ENCODE measurements at places on chromosomes 7 and 10.
A peak's percentile ranks its signal among the peaks of the same experiment; 100 is the strongest.

- DNase-seq = no peak
These were observed 842 bp downstream of the SEMA3A start for GRCh38 chr7:84193747-84194146.

- DNase-seq = no peak
These were observed 10.6 kb upstream of the GPR37 start for GRCh38 chr7:124776153-124776552.

- no peak for DNase-seq
These were observed 41.1 kb upstream of the FAM133B start for GRCh38 chr7:92631067-92631849.

GRCh38 chr10:48577158-48577557 lies 27.7 kb downstream of the ARHGAP22 start:
- no peak for DNase-seq

- peak; percentile 18 for DNase-seq
These were observed 201.6 kb downstream of the MBL2 start for GRCh38 chr10:52571018-52571417.

GRCh38 chr7:36227223-36227622 lies 74.2 kb downstream of the EEPD1 start:
- DNase-seq = peak; percentile 94

DNA sequence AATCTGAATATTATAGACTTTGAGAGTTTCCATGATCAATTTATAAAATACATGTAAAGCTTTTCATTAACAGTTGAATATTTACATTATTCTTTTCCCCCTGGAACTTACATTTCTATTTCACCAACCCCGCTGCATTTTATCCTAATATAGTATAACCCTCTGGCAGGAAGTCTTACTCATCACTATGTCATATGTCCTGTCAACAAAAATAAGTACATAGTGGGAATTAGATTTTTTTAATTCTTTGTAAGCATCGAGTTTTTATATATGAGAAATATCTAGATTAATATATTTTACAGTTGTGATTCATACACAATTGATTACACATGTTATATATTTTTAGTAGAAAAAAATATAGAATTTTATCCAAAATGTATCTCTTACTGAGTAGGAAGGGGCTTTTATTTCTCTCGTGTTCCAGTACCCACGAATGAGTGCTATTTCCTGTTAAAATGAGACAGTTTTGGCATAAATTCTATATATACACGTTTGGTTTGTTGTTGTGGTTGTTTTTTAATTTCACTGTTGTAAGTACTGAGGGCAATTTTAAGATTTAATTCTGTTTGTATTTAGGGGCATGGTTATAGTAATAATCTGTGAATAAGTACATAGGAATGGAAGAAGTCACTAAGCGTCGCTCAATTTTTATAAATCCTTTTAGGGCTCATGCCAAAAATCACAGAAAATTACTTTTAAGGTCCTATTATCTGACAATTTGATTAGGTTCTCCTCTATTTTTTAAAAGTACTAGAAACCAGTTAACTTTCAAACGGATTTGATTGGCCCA lies 87.1 kb downstream of the HECW1 start:
- DNase-seq = peak; percentile 78

DNA sequence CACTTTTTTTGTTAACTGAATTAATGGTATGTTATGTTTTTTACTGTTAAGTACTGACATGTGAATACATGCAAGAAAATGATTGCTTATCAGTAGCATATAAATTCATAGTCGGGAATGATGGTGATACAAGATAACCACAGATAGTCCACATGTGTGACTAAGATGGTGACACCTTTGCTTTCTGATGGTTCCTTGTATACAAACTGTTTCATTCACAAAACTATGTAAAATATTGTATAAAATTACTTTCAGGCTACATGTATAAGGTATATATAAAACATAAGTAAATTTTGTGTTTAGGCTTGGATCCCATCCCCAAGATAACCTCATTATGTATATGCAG lies 10.0 kb downstream of the CISD1 start:
- DNase-seq = no peak

DNA sequence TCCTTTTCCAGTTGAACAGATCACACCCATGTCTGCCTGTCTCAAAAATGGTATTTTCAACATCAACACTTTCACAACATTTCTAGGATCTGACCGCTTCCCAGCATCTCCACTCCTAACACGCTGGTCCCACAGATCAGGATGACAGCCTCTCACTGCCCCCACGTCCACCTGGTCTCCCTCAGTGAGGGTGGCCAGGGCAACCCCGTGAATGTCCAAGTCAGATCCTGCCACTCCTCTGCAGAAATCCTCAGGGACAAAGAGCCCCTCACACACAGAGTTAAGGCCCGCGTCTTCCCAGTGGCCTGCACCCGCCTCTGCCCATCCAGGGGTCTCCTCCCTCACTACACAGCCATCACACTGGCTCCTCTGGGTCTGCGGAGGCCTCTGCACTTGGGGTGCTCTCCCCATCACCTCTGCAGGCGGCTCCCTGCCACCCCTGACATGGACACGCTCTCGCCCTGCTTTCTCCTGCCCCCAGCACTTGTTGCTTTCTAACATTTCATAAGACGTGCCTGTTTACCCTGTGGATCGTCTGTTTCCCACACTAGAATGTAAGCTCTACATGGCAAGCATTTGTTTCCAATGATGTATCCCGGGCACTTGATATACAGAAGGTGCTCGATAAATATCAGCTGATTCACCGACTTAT lies 20.0 kb downstream of the GNA12 start:
- no peak for DNase-seq

DNA sequence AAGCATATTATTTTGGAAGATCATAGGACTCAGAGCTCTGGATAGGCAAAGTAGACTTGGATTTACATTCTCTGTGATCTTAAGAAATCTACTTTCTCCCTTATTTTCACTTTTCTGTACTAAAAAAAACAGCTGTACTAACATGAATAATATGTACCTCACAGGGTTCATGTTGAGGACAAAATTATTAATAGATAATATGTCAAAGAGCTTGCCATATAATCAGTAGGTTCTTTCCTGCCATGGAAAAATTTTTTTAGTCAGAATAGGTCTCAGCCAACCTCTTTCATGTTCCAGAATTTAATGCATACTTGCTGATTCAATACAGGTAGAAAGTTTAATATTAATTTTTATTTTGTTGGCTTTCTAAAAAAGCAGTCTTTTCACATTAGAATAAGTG lies 780.3 kb upstream of the C7orf33 start:
- no peak for DNase-seq

DNA sequence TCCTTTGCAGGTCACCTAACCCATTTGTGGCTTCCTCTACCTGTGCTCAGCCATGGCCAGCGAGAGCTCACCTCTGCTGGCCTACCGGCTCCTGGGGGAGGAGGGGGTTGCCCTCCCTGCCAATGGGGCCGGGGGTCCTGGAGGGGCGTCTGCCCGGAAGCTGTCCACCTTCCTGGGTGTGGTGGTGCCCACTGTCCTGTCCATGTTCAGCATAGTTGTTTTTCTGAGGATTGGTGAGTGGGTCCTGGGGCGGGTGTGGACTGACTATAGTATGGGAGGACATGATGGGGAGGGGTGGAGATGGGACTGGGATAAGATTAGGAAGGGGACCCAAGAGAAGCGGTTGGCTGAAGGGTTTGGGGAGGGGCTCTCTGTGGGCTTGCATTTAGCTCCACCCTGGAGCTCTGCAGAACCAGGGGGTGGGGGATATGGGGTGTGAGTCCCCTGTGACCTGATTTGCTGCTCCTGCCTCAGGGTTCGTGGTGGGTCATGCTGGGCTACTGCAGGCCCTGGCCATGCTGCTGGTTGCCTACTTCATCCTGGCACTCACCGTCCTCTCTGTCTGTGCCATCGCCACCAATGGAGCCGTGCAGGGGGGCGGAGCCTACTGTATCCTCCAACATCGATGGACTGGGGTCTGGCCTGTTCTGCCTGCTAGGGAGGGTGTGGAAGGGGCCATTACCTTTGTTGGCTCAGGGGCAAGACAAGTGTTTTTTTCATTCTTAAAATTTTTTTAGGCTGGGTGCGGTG lies 1.8 kb downstream of the SLC12A9 start:
- DNase-seq = no peak

GRCh38 chr10:85781404-85781803 lies 585.2 kb downstream of the GRID1 start:
- no peak for DNase-seq

DNA sequence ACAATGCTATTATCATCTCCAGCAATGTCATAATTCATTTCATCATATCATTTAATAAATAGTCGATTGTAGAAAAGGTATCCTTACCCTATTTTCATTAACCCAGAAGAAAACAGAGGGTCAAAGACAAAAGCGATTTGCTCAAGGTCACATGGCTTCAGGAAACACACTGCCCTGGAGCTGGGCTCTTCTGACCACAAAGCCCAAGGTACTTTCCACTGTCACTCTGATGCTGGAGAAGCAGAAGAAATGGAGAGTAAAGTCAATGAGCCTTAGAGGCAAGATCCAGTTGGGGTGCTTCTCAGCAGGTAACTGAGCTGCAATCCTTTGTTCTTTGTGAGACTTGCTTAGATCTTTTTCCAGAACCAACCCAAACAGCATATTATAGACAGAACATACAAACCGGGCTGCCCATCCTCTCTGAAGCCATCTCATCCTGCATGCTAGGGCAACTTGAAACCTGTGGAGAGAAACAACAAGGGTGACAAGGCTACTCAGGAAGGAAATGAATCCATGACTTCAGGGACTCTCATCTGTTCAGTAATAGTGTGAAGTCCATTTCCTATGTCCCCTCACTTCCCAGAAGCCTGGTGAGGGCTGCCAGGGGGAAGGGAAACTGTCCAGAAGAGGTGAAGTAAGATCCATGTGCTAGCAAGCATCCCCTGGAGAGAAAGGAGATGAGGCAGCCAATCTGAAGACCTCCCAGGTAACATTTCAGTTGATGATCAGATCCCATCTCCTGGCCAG lies 148.6 kb upstream of the SVIL start:
- no peak for DNase-seq

DNA sequence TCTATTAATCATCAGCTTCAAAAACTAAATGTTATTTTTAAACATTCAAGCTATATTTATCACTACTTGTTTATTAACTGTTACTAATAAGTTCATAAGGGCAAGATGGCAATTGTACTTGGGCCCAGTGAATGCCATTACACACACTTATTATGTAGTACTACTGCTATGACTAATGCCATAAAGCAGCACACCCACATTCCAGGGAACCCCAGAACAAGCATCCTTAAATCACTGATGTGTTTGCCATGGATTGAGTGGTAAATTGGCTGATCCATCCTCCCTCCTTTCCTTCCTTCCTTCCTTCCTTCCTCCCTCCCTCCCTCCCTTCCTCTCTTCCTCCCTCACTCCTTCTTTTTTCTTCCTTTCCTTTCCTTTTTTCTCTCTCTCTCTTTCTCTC lies 37.4 kb upstream of the RSU1 start:
- peak; percentile 50 for DNase-seq

GRCh38 chr7:113519472-113519871 lies 399.3 kb downstream of the PPP1R3A start:
- no peak for DNase-seq

GRCh38 chr10:132438091-132439024 lies 41.4 kb downstream of the PWWP2B start:
- no peak for DNase-seq

GRCh38 chr10:125165584-125166573 lies 5.5 kb upstream of the CTBP2 start:
- no peak for DNase-seq

- DNase-seq = peak; percentile 97
These were observed 606.2 kb downstream of the LRMDA start for GRCh38 chr10:76037531-76038155.

- no peak for DNase-seq
These were observed 1.0 kb upstream of the HOXA11 start for GRCh38 chr7:27185854-27186667.

- no peak for DNase-seq
These were observed 51.6 kb upstream of the RPA3 start for GRCh38 chr7:7769710-7770627.

- DNase-seq = no peak
These were observed at the start of gene NPSR1 for GRCh38 chr7:34657632-34658268. Gene NPSR1 (plus strand): TSS chr7:34658218. CDS start chr7:34658413, 195 bp downstream.

- no peak for DNase-seq
These were observed 71.9 kb upstream of the DIP2C start for GRCh38 chr10:761376-761775.

DNA sequence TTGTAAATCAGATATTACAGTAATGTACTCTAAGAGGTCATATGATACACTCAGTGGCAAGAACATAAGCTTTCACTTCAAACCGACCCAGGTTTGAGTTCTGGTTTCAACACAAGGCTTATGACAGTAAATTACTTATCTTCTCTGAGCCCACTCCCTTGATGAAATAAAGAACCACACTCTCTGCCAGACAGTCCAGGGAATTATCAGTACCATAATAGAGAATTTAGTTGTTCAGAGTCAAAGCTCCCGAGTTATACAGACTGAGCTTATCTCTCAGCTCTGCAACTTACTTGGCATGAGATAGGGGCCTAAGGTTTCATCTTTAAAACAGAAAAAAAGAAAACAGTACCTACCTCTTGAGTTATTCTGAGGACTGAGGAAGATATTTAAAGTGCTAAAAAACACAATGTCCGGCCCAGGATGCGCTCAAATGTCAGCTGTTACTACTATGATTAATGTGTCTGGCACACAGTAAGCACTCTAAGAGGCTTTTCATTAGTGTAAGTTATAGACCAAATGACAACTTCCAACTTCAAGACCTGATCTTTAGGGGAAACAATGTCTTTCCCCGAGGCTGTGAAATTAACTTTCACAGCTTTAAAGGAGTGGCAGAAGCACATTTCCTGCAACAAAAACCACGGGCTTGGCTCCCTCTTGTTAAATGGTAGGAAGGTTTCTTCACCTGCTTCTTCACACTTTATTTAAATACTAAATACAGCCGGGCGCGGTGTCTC lies 38.1 kb downstream of the UBE2H start:
- no peak for DNase-seq

DNA sequence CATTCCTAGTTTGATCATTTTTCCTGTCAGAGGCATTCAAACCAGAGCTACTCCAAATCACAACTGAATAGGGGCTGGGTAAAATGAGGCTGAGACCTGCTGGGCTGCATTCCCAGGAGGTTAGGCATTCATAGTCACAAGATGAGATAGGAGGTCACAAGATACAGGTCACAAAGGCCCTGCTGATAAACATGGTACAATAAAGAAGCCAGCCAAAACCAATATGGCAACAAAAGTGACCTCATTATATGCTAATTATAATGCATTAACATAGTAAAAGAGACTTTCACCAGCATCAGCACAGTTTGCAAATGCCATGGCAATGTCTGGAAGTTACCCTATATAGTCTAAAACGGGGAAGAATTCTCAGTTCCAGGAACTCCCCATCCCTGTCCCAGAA lies 37.3 kb downstream of the TWIST1 start:
- DNase-seq = no peak
